ENCODE measurements at places on chromosomes 3 and 15.

DNA sequence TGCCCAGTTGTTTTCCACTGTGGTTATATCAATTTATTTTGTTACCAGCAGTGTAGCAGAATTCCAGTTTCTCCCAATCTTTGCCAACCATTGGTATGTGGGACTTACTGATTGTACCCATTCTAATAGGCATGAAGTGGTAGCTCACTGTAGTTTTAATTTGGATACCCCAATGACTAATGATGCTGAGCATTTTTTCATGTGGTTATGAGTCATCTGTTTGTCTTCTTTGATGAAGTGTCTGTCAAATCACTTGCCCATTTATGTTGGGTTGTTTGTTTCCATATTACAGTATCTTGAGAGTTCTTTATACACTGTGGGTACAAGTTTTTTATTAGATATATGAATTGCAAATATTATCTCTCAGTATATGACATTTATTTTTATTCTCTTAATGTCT, 644.3 kb downstream of the NR2F2 start:
- no peak for DNase-seq

DNA sequence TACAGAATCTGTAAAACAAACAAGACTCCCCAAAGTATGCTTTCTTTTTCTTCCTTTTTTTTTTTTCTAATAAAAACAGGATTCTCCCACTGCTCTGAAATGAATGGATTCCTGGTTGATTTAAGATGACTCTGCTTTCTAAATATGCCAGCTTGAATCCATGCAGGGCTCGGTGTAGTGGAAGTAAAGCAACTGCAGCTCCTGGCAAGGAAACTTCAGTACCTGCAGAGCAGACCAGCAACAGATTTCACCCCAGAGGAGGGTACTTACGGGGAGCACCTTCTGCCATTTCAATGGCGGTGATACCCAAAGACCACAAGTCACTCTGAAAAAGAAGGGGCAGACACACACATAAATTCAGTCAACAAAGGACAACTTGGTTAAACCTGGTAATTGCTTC, 150.5 kb upstream of the SLC2A2 start:
- no peak for DNase-seq

DNA sequence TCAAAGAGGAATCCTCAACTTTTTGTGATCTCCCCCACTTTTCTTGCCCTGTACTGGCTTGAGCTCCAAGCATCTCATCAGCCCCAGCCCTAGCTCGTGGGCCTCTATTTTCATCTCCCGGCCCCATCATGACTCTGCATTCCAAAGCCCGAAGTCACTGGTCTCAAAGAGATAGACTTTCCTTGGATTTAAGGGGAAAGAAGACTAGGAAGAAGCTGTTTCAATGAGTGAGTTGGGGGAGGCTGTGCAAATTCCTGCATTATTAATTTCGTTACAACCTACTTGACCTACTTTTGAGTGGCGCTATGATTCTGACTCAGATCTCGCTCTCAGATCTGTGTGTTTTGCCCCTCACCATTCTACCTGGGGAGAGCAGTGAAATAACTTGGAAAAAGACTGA, 266.6 kb upstream of the TBL1XR1 start:
- DNase-seq, result no peak

DNA sequence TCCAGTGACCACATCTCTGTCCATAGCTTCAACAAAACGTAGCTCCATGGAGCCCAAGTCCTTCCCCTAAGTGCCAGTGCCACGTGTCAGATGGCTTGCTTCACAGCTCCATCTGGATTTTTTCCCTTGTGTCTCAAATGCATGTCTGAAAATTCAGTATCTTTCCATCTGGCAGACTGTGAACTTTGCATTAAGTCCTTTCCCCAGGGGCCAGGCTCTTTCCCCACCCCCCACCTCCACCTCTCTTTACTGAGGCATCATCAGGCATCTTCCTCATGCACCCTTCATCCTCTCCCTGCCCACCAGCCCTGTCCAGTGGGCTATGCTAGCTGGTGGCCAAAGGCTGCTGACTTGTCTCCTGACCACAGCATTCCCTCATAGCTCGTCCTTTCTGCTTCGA, 53.7 kb downstream of the PDIA5 start:
- DNase-seq, result no peak

GRCh38 chr15:77417602-77418001, 2.3 kb downstream of the PEAK1 start:
- no peak for DNase-seq

GRCh38 chr15:74431645-74432044, 2.1 kb downstream of the SEMA7A start:
- DNase-seq, result no peak

GRCh38 chr3:127209155-127209839, 16.4 kb downstream of the PRR23E start:
- no peak for DNase-seq

- DNase-seq, result no peak
Measured at GRCh38 chr15:92817339-92817886, 82.7 kb upstream of the CHD2 start.

DNA sequence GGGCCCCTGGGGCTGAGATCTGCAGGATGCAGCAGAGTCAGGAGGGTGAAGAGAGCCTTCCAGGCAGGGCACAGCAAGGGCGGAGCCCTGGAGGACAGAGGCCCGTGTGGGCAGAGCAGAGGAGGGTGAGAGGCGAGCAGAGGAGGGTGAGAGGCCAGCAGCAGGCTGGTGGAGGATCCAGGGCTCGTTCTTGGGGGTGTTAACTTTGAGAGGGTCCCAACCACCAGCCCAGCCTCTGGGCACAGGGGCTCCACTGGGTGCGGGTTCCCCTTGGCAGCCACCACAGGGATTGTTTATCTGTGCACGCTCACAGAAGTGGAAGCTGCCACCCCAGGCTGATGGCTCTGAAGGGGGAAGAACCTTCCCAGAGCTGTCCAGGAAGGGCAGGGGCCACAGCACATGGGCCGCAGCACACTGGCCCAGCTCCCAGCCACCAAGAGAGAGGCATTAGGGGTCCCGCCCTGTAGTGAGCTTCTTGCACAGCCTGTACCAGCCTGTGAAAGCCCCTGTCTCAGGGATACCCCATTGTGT, 9.3 kb upstream of the PLXND1 start:
- no peak for DNase-seq

DNA sequence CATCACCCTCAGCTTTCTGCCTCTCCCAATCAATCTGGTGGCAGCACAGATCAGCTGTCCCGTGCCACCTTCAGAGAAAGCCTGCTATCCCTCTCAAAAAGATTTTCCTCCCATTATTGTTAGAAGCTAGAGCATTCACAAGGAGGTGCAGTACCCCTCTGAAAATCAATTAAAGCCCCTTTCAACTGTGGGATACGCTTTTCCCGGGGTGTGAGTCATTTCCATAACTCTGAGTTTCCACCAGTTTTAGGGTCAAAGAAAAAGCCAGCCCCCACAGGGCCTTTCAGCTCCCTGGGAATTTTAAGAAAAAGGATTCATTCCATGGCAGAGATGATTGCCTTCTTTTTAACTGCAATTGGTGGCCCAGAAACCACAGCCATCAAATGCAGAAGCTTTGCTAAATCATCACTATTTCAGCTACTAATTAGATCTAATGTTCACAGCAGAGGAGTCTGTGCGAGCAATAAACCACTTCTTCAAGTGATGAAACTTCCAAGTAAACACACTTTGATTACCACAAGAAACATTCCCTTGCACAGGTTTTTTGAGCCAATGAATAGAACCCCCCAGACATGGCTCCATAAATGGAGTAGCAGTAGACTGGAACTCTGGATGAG, 270.0 kb upstream of the TPRG1 start:
- DNase-seq, result no peak

- no peak for DNase-seq
Measured at GRCh38 chr3:11195721-11196332, 41.5 kb downstream of the HRH1 start.

- no peak for DNase-seq
Measured at GRCh38 chr3:138862924-138863775, 28.4 kb upstream of the PIK3CB start.

GRCh38 chr3:52570076-52570475, 33.7 kb downstream of the UQCC5 start:
- DNase-seq, result no peak

Measured in cerebellar nuclear complex (tissue), 1 donor.